ENCODE measurements at places on chromosomes 12 and 14.

- DNase-seq, result no peak
These were observed 241.1 kb upstream of the DCN start for GRCh38 chr12:91423693-91424050.

- no peak for DNase-seq
These were observed 38.0 kb upstream of the BCL7A start for GRCh38 chr12:121983536-121984210.

GRCh38 chr14:60650373-60650961 lies 1.2 kb upstream of the SIX1 start:
- DNase-seq, result no peak

- no peak for DNase-seq
These were observed 103.8 kb downstream of the EGLN3 start for GRCh38 chr14:33847066-33847465.

- DNase-seq, result no peak
These were observed 28.2 kb upstream of the RPLP0 start for GRCh38 chr12:120229071-120229486.

DNA sequence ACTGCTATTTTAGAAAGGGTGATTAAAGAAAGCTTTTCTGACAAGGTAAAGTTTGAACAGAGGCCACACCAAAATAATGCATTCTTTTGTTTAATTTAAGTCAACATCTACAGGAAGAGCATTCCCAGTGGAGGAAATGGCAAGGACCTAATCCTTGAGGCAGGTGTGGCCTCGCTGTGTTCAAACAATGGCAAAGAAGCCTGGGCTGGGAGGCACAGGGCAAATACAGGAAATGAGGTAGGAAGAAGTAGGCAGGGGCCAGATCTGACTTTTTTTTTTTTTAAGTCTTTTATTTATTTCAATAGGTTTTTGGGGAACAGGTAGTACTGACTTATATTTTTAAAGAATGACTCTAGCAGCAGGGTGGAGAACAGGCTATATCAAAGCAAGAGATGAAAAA lies 53.5 kb downstream of the ARMH4 start:
- no peak for DNase-seq

GRCh38 chr14:27015065-27015464 lies 417.2 kb upstream of the NOVA1 start:
- no peak for DNase-seq

- no peak for DNase-seq
These were observed 1.8 kb downstream of the PXN start for GRCh38 chr12:120263748-120264085.

DNA sequence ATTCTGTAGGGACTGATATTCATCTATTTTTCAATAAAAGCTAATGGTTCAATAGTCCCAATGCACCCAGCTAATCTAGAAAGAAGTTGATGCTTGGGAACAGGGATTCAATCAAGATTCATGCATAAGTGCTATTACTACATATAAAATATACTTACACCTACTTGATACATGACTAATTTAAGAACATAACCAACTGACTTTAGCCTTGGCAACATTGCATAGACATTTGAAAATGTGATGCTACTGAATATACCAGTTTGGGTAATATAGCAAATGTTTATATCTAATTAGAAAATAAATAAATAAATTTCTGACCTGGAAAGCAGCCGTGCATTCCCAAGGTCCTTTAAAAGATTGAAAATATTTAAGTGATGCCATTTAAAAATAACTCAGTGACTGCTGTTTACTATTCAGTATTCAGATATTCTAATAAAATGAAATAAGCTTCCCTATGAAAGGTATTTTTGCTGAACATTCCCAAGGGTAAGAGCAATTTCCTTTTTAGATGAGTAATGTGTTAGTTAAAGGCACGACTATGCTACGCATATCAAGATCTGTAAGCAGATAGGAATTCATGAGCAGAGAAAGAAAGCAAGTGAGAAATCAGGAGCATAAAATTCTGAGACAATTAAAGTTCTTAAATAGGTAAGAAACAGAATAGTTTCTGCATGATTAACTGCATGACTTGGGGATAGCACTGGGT lies 160.6 kb upstream of the SYT1 start:
- no peak for DNase-seq

DNA sequence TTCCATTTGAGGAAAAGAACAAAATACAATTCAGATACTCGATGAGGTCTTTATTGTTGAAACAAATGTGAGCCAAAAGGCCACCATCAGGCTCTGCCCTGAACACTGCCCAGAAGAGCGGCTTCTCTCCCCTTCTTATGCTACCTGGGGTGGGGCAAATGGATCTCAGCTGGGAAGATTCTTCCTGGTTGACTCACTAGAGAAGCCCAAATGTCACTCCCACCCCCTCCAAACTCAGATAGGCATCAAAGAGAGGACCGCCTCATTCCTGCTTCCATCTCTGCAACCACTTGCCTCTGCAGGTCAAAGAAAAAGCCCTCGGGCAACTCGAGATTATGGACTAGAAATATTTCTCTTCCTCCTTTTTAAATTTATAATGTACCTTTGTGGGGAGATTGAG lies 55.8 kb downstream of the TBX3 start:
- DNase-seq, result no peak

DNA sequence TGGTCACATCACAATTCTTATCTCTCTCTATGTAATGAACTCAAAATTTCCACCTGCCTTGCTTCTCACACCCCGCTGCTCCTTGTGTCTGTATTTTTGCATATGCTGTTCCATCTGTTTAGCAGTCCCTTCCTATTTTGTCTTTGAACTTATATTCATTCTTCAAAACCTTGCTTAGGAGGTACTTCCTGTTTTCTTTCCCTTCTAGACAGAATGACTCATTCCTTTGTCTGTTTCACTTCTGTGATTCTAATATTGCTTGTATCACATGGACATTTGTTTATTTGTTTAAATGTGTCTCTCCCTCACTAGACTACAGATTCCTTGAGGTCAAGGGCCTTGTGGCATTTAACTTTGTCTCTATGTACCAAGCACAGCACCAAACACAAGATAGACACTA lies 424.2 kb downstream of the ETNK1 start:
- no peak for DNase-seq

GRCh38 chr12:131458931-131459772 lies 251.7 kb upstream of the SFSWAP start:
- DNase-seq, result no peak

GRCh38 chr12:66636771-66637170 lies 42.1 kb downstream of the GRIP1 start:
- DNase-seq, result no peak

DNA sequence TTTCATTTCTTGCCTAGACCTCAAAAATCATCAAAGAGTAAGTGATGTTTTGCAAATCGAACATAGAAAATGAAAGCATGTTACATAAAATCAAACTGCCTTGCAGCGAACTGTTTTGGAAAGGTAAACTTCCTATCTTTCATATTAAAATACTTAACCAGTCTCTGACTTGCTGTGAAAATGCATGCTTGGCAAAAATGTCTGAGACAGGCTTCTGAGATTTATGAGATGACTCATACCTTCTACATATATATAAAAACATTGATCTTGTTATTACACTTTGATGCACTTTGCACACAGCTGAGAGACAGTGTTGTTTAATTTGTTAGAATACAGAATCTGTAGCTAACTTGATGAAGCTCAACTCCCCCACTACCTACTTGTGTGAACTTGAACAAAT lies 179.1 kb downstream of the KITLG start:
- DNase-seq, result no peak

DNA sequence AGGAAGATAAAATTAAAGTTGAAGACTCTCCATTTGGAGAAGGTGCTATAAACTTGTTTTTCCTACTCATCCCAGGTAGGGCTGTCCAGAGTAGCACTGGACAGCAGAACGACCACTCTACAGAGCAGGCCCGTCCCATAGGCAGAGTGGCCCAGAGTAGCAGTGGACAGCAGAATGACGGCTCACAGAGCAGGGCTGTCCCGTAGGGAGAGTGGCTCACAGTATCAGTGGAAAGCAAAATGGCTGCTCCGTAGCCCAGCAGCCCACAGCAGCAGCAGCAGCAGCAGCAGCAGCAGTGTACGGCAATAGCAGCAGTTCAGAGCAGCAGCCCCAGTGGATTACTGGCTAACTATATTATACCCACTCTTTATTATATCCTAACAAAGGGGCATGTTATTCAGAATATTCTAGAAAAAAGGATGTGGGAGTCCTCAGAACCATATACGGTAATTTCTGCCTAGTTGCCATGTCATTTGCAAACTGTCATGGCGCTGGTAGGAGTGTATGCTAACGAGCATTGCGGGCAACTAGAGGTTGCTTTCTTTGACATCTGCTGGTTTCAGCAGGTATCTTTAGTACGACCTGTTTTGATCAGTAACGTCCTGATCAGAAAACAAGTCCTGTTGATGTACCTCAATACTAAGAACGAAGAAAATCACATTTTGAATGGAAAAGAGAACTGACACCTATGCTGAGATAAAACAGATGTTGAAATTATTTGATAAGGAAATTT lies 567.3 kb downstream of the SLC16A7 start:
- no peak for DNase-seq
